Frontal cortex (tissue), 4 donors: ENCODE measurements at places on chromosomes 2 and 18.

GRCh38 chr2:20585359-20585709, 65.6 kb downstream of the HS1BP3 start:
- DNase-seq, result no peak

DNA sequence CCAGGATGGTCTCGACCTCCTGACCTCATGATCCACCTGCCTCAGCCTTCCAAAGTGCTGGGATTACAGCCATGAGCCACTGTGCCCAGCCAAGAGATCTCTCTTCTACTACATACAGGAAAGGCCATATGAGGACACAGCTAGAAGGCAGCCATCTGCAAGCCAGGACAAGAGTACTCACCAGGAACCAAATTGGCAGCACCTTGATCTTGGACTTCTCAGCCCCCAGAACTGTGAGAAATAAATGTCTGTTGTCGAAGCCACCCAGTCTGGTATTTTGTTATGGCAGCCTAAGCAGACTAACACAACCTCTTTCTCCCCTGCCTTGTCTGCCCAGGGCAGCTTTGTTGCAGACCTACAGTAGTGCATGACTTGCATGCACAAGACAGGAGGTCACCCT, 211.3 kb upstream of the HAAO start:
- DNase-seq, result no peak

GRCh38 chr2:161983866-161984265, 90.1 kb downstream of the DPP4 start:
- DNase-seq, result no peak

GRCh38 chr2:83531206-83531826, 927.8 kb downstream of the SUCLG1 start:
- no peak for DNase-seq

DNA sequence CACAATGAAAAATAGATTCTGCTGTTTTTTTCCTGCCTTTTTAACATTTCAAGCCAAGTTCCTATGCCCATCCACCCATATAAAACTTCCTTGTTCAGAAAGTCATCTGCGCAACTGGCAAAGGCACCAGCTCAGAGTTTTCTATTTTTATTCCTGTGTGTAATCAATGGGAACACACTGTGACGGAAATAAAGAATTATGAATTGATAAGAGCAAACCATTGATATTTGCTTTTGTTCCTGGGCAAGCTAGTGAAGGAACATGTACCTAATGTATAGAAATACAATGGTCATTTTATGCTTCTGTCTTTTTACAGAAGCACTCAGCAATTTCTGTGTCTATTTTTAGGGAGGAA, 30.8 kb upstream of the AAK1 start:
- DNase-seq, result no peak

GRCh38 chr2:73033766-73034381, 37.6 kb downstream of the SFXN5 start:
- no peak for DNase-seq

- peak; percentile 55 for DNase-seq
Observed at GRCh38 chr2:240213476-240214421, 73.3 kb upstream of the OTOS start.
